ENCODE measurements at places on chromosomes 2 and 18. TPM values are rescaled to one million over a fixed set of nuclear protein-coding genes. Genes with fewer than 3 reads are reported as not detected.
A peak's percentile ranks its signal among the peaks of the same experiment; 100 is the strongest.

GRCh38 chr2:138713069-138713496 is 67.1 kb downstream of the NXPH2 start:
- no peak for DNase-seq

GRCh38 chr2:185316383-185316782 is 422.2 kb upstream of the FSIP2 start:
- no peak for DNase-seq

DNA sequence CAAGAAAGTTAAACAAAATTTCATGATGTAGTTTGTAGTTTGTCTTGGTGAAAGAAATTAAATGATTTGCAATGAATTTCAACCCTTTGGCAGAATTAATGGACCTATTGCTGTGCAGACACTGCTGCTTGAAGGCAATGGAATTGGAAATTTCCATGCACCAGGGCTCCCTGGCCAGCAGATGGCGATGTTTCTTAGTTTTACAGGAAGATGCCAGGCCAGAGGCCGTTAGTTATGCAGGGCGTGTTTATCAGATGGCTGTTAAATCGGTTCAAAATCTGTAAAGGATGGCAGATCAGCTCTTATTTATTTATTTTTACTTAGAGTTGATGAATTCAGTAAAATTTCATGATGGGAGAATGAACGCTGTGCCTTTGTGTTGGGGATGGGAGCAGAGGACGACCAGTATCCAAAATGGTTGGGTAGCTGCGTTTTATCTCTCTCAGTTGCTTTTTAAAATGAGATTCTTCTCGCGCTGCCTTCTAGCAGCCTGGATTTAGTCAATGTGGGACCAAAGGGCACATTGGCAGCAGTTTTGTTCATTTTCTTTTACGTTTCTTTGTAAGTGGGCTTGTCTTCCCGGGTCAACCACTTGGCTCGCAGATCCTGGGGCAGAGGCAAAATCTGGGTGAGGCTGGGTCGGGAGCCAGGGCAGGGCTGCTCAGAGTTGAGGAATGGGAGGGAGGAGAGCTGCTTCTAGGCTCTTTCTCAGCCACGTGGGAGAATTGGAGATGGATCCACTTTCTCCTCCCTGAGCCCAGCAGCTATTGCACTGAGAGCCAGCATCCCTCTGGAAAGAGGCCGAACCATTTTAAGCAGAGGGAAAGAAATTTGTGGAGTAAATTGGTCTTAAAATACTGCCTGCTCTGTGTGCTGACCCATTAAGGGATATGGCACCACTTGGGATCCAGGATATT is 344.0 kb downstream of the PIK3C3 start:
- DNase-seq = peak; percentile 61

Gene TLX2
- total RNA-seq = not detected

GRCh38 chr2:132621131-132621875 is 48.7 kb downstream of the LYPD1 start:
- DNase-seq = no peak

Gene SPP2
- not detected for total RNA-seq

Gene PDCD1
- not detected for total RNA-seq

DNA sequence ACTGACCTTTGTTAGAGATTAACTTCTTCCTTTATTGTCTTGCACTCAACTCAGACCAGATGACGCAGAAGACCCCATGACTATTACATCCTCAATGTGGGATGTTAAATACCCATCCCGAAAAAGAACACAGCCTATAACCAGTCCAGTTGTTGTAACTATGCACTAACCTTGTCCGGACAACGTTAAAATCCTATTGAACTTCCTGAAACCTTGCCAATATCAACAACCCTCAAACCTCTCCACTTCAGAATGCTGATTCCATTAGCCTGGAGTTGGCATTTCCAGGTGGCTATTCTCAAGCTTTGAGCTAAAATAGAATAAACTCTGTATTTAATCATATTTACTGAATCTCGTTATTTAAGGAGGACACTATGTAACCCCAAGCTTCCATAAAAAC is 13.6 kb downstream of the NMS start:
- no peak for DNase-seq

GRCh38 chr2:205766779-205767359 is 84.6 kb downstream of the NRP2 start:
- peak; percentile 66 for DNase-seq

GRCh38 chr2:144481109-144481508 is 38.8 kb downstream of the ZEB2 start:
- no peak for DNase-seq

DNA sequence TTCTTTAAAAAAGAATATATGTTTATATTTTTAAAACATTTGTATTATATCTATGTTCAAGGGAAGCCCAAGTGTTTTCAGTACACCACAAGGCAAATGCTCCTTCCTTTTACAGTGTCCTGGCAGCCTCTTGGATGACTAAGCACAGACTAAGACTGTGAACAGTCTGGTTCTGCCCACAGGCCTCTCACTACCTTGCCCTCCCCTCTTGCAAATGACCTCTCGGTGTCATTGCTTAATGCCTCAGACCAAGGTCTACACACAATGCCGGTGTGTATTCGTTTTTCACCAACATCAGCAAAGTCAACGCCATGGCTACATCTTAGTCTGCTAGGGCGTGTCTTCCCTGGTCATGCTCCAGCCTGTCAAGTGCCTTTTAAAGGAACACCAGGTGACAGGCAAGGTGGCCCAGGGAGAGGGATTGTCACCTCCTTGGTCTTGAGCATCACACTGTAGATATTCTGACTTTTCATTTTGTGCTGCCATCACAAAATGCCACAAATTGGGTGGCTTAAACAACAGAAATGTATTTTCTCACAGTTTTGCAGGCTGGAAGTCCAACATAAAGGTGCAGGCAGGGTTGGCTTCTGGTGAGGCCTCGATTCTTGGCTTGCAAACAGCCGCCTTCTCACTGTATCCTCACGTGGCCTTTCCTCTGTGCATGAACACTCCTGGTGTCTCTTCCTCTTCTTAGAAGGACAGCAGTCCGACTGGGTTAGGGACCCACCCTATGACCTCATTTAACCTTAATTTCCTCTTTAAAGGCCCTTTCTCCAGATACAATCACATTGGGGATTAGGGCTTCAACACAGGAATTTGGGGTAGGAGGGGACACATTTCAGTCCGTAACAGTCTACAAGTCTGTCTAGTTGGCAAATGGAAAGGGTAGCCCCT is 266.5 kb downstream of the KLHL29 start:
- DNase-seq = peak; percentile 3

GRCh38 chr2:228657807-228658402 is 476.4 kb upstream of the SPHKAP start:
- no peak for DNase-seq

GRCh38 chr2:234245945-234246344 is 195.4 kb downstream of the SPP2 start:
- peak; percentile 91 for DNase-seq

Gene UGT1A6
- total RNA-seq = not detected

- DNase-seq = peak; percentile 8
These were observed 129.2 kb downstream of the ETAA1 start for GRCh38 chr2:67526283-67526682.

GRCh38 chr2:217466104-217466503 is 536.7 kb downstream of the TNS1 start:
- no peak for DNase-seq

DNA sequence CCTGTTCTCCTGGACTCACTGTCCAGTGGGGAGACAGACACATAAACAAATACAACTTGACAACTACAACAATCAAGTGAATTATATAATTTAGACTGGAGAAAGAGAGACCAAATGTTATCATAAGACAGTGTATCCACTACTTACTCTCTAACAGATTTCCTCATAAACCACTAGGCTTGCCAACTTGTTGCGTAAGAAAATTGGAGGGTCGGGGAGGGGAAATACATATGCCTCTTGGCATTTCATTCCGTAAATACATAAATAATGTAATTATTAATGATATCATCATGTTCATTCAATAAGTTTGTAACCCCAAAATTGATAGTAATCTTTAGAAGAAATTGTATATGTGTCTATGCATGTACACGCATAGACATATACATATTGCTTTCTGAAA is 14.9 kb downstream of the RAB6D start:
- DNase-seq = no peak

Gene UGT1A3
- total RNA-seq = not detected

GRCh38 chr2:29372185-29372584 is 257.0 kb downstream of the CLIP4 start:
- DNase-seq = no peak

DNA sequence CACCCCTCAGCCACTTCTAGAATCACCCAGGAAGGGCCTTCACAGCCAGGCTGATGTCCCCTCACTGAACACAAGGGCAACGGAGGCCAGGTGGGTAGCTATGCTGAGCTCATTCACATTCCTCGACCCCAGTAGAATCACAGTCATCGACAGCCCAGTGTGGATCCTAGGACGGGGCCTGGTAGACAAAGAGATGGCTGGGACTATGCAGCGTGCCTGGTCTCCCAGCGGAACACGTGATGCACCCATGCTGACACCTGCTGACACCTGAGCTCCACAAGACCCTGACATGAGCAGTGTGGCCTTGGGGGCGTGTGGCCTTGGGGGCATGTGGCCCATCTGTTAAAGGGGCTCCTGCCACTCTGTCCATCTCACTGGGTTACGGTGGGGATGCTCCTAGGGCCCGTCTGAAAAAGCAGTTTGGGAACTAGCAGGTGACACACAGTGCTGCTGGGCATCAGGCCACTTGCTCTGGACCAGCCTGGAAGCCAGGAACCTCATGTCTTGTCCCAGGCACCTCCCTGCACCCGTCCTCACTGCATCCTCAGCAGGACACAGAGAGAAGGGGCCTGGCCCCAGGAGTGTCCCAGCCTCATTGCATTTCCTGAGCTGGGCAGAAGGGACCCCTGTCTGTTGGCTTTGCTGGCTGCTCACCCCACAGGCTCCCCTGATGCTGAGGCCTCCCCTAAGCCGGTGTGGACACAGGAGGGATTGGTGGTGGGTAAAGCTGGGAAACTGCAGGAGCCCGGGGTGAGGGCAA is 9.7 kb downstream of the ECEL1 start:
- no peak for DNase-seq

- no peak for DNase-seq
These were observed 48.0 kb upstream of the ID2 start for GRCh38 chr2:8633735-8634313.

- DNase-seq = no peak
These were observed 785.8 kb downstream of the RNF144A start for GRCh38 chr2:7703048-7703447.

Gene ANKRD44
- total RNA-seq = 8.1 TPM

GRCh38 chr18:22250591-22250996 is 81.2 kb downstream of the GATA6 start:
- DNase-seq = no peak

- no peak for DNase-seq
These were observed 647.6 kb downstream of the CPS1 start for GRCh38 chr2:211203986-211204385.

GRCh38 chr18:44841752-44842587 is 161.3 kb downstream of the SETBP1 start:
- DNase-seq = no peak

Gene CPS1
- 0.88 TPM for total RNA-seq

GRCh38 chr2:222864296-222864695 is 3.5 kb downstream of the ACSL3 start:
- DNase-seq = no peak

DNA sequence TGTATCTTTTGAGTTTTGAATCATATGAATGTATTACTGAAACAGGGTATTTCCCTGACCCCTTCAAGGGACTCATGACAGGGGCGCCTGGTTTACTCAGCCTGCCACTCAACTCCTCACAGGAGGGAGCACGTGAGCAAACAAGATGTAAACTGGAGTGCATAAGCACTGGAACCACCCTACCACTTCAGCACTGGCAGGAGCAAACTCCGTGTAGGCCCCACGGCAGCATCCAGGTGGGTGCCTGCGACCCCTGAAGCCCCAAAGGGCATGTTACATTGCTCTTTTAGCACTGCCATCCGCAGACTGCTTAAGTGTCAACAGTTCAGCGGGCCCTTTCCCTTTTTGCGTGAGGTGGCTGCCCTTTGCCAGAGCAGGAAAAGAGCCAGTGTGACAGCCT is 8.2 kb upstream of the DAPL1 start:
- DNase-seq = no peak

All from endothelial cell of umbilical vein (primary cell).